ENCODE measurements at places on chromosomes 3 and 15.

GRCh38 chr3:197450308-197450707 is 105.5 kb downstream of the BDH1 start:
- DNase-seq, result no peak

DNA sequence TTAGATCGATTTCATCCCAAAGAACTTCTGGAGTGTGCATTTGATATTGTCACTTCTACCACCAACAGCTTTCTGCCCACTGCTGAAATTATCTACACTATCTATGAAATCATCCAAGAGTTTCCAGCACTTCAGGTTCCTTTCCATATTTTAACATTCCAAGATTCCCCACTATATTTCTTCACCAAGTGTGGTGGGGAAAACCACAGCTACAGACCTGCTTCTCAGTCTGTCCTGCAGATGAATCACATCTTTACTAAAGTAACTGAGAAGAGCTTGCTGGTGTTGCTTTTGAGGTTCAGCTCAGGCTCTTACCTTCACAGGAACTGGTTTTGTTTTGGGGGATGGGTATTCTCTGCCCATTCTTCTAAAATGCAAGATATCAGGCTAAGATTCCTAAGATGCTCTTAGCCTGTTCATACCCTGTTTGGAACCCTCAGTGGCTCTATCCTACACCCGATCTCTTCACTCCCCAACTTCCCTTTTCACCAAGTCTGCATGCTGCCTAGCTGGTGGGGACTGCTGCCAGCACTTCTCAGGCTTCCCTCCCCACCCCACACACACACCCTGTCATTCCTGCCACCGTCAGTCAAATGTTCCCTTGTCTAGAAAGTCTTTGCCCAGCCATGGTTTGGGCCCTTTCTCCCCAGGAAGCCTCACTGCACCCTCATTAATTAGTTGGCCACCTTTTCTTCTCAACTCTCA is 30.8 kb downstream of the SRP14 start:
- DNase-seq, result no peak

DNA sequence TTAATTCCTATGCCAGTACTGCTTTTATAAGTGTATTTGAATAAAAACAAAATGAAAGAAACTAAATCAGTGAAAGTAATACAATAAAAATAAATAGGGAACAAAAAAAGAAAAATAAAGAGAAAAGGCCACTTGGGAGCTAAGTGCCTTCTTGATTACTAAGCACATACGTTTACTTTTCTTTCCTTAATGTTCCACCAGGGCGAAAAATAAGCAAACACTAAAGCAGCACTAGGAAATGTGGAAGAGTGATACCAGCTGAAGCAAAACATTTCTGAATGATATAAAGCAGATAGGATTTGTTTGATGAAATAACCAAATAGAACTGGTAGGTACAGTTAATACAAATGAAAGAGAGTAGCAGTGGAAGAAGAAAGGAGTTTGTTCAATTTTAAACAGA is 132.8 kb upstream of the ZPLD1 start:
- no peak for DNase-seq

- no peak for DNase-seq
These were observed 2.7 kb downstream of the CHST13 start for GRCh38 chr3:126526668-126527005.

DNA sequence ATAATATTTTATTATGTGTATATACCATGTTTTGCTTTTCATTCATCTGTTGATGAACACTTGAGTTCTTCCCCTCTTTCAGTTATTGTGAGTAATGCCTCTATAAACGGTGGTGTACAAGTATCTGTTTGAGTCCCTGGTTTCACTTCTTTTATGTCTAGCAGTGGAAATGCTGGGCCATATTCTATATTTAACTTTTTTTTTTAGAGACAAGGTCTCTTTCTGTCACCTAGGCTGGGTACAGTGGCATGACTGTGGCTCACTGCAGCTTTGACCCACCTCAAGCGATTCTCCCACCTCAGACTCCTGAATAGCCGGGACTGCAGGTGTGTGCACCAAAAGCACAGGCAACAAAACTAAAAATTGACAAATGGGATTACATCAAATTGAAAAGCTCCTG is 19.9 kb downstream of the GOLM2 start:
- DNase-seq, result peak; percentile 22

- no peak for DNase-seq
These were observed 37.2 kb upstream of the TM4SF1 start for GRCh38 chr3:149414557-149415231.

DNA sequence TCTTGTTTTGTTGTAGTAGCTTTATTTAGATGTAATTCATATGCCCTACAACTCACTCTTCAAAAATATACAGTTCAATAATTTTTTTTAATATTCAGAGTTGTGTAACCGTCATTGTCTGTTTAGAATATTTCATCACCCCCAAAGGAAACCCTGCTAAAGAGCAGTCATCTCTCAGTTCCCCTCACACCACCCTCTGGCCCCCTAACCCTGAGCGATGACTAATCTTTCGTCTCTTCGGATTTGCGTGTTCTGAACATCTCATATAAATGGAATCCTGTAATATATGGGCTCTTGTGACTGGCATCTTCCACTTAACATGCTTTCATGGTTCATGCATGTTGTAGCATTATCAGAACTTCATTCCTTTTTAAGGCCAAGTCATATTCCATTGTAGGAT is 183.8 kb downstream of the ATG7 start:
- DNase-seq, result no peak

DNA sequence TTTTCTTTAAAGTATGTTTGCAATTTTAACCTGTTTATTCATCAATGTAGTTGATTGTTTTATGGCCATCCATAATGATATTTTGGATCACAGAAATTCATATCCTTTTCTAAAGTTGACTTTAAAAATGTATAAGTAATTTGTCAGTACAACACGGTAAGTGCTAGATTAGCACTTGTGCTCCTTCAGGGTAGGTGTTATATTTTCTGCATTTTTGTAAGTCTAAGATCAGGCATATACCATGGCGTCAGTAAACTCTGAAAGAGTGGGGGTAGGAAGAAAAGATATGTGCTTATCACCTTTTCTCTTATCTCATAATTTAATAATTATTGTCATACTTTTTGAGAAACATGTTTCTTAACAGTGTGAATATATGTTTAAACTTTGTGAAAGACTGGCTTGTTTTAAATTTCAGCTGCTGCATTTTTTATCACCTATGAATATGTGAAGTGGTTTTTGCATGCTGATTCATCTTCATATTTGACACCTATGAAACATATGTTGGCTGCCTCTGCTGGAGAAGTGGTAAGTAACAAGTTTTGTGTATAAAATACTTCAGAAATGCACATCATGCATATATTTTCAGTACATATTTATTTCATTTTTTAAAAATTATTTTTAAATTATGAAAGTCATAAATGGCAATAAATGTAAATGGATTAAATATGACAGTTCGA is 22.1 kb downstream of the SLC25A26 start:
- DNase-seq, result no peak

- DNase-seq, result no peak
These were observed 5.1 kb downstream of the PPP2R3A start for GRCh38 chr3:135970506-135971116.

- DNase-seq, result no peak
These were observed 94.7 kb downstream of the LRRC28 start for GRCh38 chr15:99345832-99346462.

DNA sequence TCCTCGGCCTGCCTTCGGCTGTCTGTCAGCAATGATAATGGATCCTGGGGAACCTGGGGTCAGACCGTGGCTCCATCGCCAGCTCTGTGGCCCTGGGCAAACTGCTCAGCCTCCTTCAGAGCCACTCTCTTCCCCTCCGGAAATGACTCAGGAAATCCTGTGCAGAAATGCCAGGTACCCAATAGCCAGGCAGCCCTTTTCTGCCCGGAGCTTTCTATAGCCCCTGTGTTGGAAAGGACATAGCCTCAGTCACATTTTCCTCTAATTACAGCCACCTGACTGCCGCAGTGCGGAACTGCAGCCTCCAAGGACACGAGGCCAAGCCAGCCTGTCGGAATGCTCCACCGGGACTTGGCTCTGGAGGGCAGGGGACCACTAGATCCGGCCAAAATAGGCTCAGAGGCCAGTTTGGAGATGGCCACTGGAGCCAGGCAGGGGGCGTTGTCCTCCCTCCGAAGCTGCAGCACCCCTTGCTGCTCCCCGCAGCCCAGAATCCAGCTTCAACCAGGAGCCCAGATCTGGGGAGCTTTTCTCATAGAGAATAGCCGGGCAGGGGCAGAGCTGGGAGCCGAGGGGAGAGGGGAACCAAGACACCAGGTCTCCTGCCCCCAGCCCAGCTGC is 11.6 kb upstream of the ZXDC start:
- DNase-seq, result no peak

- DNase-seq, result no peak
These were observed 55.9 kb upstream of the KLF13 start for GRCh38 chr15:31270767-31271166.

DNA sequence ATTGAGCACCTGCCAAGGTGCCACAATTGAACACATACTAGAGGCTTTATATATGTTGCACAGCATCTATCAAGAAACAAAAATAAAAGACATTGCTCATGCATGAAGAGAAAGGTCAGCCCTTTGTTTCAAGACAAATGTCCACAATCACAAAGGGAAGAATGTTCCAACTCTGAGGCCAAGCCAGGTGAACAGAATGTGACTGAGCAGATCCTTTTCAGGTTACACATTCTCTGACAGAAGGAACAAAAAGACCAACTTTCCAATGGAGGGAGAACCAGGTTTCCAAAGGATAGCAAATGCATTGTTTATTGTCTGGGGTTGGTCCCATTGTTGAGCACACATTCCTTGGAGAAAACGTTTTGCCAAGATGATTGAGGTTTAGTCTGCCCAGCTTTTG is 50.2 kb upstream of the FAM174B start:
- no peak for DNase-seq

DNA sequence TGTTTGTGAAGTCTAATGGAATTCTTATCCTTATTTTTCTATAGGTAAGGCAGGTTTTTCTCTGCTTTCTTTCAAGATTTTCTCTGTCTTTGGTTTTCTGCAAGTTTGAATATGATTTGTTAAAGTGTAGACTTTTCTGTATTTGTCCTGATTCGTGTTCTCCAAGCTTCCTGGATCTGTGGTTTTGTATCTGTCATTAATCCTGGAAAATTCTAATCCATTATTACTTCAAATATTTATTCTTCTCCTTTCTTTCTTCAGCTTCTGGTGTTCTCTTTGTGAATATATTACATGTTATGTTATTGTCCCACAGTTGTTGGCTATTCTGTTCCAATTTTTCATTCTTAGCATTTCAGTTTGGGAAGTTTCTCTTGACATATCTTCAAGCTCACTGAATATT is 76.4 kb downstream of the PDCD6IP start:
- no peak for DNase-seq

DNA sequence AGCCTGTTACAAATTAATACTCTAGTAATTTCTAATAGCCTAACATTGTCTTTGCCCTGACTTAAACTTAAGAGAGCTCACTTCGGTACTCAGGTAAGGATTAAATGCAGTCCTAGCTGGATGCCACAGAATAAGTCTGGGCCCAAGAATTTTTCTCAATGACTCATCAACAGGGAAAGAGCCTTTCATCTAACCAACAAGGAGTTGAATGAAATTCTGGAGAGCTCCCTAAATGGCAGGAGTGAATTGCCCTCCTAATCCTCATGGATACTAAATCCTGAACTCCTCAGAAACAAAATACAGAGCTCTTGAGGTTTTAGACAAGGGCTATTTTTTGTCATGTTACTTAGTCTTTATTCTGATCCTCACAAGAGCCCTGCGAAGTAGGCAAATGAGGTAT is 159.5 kb downstream of the PLCH1 start:
- DNase-seq, result no peak

DNA sequence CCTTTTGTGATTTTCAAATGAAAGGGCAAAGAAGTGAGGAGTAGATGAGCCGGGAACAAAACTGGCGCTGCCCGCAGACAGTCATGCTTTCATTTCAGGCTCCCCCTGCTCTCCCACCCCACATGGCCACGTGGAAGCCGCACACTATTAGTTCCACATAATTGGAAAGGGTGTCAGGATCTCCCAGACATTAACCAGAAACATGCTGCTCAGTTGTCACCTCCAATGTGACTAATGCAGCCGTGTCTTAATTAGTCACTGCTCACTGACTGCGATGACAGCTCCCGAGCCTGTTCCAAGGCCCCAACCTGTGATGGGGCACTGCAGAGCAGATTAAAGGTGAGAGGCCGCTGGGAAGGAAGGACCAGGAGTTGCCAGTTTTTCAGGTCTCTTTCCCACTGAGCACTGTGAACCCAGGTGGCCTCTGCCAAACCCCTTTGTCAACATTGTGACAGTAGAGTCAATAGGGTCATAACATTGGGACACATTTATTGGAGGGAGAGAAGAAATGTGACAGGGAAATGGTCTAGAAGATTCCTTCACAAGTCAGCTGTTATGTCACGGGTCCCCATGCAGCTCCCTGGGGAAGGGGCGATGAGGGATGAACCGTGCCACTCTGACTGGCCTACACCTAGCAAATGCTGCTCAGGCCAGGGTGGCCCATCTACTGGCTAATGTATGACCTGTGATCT is 38.6 kb upstream of the SFMBT1 start:
- no peak for DNase-seq

- no peak for DNase-seq
These were observed 94.5 kb upstream of the TBC1D5 start for GRCh38 chr3:17836919-17837318.

DNA sequence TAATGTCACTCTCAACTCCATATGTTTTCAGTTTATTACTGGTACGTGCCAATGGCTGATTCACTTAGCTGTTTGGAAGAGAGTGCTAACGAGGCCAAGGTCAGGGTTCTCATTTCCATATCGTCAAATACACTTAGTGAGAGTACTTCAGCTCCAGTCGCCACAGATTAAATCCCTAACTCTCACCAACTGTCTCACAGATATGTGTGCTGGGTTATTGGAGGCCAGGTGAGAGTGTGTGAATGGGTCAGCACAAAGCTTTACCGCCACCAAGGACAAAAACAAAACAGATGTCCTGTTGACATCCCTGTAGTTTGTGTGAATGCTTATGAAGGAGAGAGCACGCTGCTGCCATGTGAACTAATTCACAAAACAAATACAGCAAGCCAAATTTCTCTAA is 133.5 kb upstream of the TBL1XR1 start:
- no peak for DNase-seq
